H9 (cell line): ENCODE measurements at places on chromosomes 3 and 15. TPM values are rescaled to one million over a fixed set of nuclear protein-coding genes. Genes with fewer than 3 reads are reported as not detected.

GPR87 gene
- total RNA-seq: 0.18 and 0.33 TPM in 2 replicates

WDR72 gene
- total RNA-seq: 2.4 and 2.9 TPM in 2 replicates

EPHB1 gene
- total RNA-seq: 2.8 and 3.0 TPM in 2 replicates

GRCh38 chr3:70990185-70990584 lies 593.3 kb downstream of the FOXP1 start:
- peaks cover 4% of the 10 kb centered on the region; the same call in 1 of the 3 replicates for H3K36me3 ChIP-seq
- no peaks in the 10 kb centered on the region for H3K27me3 ChIP-seq
- no peaks in the 10 kb centered on the region for H3K4me1 ChIP-seq
- H3K4me3 ChIP-seq: no peak overlapping the region
- no peak for DNase-seq
- H3K27ac ChIP-seq: no peak overlapping the region

SSUH2 gene
- 0.61 and 0.64 TPM in 2 replicates for total RNA-seq

IGDCC3 gene
- total RNA-seq: 17.9 and 18.9 TPM in 2 replicates

DNA sequence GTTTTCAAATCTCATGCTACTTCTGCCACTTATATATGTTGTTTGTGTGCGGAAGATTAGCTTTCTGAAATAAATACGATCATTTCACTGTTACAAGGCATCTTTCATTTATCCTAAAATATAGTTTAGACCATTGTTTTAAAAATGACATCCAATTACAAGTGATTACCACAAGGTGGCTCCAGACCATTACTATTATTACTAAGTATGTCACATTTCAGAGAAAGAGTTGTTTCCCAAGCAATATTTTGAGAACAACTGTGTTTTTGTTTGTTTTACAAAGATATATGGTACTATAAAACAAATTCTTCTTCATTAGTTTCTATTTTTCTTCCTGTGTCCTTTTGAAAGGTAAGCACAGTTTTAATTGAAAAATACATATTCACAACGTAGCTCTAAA lies 136.0 kb upstream of the RAP2B start:
- no peaks in the 10 kb centered on the region for H3K4me1 ChIP-seq
- no peaks in the 10 kb centered on the region for H3K36me3 ChIP-seq

DNA sequence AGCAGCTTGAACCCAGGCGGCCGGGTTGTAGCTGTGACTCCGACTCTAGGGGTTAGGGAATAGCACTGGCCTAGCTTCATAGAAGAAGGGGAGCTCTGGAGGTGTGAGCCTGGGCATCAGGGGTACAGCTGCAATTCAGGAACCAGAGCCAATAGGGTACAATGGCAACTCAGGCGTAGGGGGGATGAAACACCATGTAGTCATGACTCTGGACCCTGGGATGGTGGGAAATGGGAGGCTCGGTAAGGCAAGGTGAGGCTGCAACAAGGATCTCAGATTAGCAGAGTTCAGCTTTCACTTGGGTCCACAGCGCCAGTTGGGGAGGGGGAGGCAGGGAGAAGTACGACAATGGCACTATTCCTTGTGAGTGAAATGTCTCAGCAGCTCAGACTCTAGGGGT lies 210.2 kb upstream of the LYSMD4 start:
- DNase-seq: no peak
- peaks cover 4% of the 10 kb centered on the region; the same call in 2 of the 3 replicates for H3K36me3 ChIP-seq
- no peak overlapping the region for H3K27ac ChIP-seq

DNA sequence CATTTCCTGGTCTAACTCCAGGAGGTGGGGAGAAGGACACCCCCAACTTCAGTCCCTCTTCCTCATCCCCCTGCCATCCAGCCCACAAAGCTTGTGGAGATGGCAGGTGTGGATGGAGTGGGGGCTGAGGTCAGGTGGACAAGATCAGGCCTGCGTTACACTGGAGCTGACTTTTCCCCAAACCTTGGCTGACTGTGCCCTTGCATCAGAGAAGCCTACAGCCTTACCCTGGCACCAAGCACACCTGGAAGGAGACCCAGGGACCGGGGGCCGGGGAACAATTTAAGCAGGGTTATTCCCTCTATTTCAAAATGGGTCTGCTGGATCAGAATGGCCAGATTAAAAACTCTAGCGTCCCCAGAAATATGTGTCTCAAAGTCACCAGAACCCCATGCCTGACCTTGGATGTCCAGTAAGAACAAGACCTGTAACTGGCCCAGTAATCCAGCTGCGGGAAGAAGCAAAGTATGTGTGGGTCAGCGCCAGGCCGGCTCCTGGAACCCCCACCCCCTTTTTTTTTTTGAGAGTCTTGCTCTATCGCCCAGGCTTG lies 14.4 kb downstream of the TNK2 start:
- H3K27ac ChIP-seq: no peak overlapping the region
- DNase-seq: no peak
- peaks cover 3% of the 10 kb centered on the region for H3K4me1 ChIP-seq

GRCh38 chr15:88307344-88307743 lies 50.8 kb upstream of the NTRK3 start:
- H3K4me1 ChIP-seq: no peaks in the 10 kb centered on the region
- H3K27ac ChIP-seq: no peak overlapping the region
- no peak for DNase-seq
- no peaks in the 10 kb centered on the region for H3K27me3 ChIP-seq
- no peaks in the 10 kb centered on the region for H3K36me3 ChIP-seq

GRCh38 chr3:79317551-79318518 lies 450.0 kb downstream of the ROBO1 start:
- H3K4me1 ChIP-seq: no peaks in the 10 kb centered on the region; the same call in 1 of the 2 replicates
- no peak overlapping the region for H3K27ac ChIP-seq
- no peaks in the 10 kb centered on the region; the same call in 1 of the 2 replicates for H3K27me3 ChIP-seq
- no peaks in the 10 kb centered on the region for H3K36me3 ChIP-seq

GRCh38 chr3:20575146-20575545 lies 389.1 kb upstream of the SGO1 start:
- H3K36me3 ChIP-seq: no peaks in the 10 kb centered on the region
- no peak overlapping the region for H3K27ac ChIP-seq
- no peaks in the 10 kb centered on the region for H3K4me1 ChIP-seq

ACAP2 gene
- total RNA-seq: 30.8 and 31.2 TPM in 2 replicates

POPDC2 gene
- total RNA-seq: 0.37 and 0.97 TPM in 2 replicates

DNA sequence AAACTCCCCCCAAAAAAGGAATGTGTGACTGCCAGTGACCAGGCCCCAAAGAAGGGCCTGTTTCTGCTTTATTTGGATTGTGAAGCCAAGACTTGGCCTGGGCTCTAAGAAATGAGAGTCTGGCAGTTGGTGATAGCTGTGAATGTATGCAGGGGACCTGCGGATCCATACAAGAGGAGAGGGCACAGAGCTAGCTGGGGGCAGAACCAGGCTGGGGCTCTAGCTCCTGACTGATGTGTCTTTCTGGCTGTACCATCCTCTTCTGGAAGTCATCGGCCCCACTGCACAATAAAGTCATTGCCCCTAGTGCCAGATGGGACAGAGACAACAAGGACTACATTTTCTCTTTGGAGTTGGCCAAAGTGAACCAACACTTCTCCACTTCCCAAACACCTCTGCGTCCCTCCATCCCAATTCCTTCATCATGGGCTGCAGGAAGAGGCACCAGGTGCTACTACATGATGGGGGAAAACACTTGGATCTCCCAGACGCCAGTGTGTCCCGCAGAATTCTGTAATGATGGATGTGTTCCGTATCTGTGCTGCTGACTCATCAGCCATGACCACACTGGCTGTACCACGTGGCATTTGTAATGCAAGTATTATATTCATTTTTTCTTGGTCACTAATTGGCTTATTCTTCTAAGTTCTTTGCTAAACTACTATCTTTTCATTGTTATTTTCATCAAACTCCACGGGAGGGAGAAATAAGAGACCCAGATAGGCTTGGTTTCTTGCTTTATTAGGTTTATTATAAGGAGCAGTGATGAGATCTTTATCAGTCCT lies 1.7 kb upstream of the PLA2G4F start:
- H3K4me1 ChIP-seq: no peaks in the 10 kb centered on the region
- no peak overlapping the region for H3K27ac ChIP-seq
- DNase-seq: no peak
- no peak overlapping the region for H3K4me3 ChIP-seq
- H3K27me3 ChIP-seq: no peaks in the 10 kb centered on the region

GOLGA8O gene
- total RNA-seq: not detected in 2 replicates

BNC1 gene
- total RNA-seq: not detected in 2 replicates

THRB gene
- total RNA-seq: 6.8 and 8.6 TPM in 2 replicates

- no peak overlapping the region for H3K27ac ChIP-seq
- H3K4me3 ChIP-seq: peak overlapping the region; percentile 68
- peaks cover 3% of the 10 kb centered on the region; the same call in 1 of the 2 replicates for H3K27me3 ChIP-seq
Measured at GRCh38 chr15:74302821-74303359, 64.6 kb downstream of the CYP11A1 start.

DNA sequence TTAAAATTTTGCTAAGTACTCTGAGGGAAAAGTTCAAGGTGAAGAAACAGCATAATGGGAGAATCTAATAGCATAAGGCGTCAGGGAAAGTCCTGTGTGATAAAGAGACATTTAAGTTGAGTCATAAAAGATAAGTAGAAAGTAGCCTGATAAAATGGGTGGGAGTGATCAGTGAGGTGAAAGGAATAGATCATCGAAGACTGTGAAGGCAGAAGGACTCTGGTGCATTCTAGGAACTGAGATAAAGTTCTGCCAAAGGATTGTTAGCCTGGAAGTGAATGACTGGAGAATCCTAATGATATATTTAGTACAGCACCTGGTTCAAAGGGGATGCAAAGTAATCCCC lies 149.9 kb downstream of the CFAP20DC start:
- H3K4me1 ChIP-seq: no peaks in the 10 kb centered on the region
- no peaks in the 10 kb centered on the region for H3K27me3 ChIP-seq
- peaks cover 16% of the 10 kb centered on the region for H3K36me3 ChIP-seq
- no peak overlapping the region for H3K27ac ChIP-seq
- no peak for DNase-seq
